ENCODE measurements at places on chromosomes 12 and 14.

- DNase-seq, result no peak
These were observed 204.3 kb downstream of the PPM1H start for GRCh38 chr12:62730649-62731048.

- no peak for DNase-seq
These were observed 2.3 kb upstream of the PAWR start for GRCh38 chr12:79692860-79693577.

- no peak for DNase-seq
These were observed 16.2 kb downstream of the PXN start for GRCh38 chr12:120249266-120249874.

DNA sequence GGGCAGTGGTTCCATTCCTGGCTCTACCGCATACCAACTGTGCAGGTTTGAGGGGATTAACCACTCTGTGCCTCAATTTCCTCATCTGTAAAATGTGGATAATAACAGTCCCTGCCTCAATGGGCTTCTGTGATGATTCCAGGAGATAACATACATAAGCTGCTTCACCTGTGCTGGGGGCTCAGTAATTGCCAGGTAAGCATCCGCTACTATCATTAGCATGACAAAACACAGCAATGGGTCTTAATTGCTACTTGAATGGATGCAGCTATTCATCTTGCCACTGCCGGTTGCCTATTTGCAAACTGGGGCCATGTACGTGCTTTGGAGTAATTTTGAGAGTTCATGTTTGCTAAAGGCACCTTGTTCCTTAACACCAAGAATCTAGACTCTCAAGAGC, 132.6 kb downstream of the TMEM132D start:
- no peak for DNase-seq

DNA sequence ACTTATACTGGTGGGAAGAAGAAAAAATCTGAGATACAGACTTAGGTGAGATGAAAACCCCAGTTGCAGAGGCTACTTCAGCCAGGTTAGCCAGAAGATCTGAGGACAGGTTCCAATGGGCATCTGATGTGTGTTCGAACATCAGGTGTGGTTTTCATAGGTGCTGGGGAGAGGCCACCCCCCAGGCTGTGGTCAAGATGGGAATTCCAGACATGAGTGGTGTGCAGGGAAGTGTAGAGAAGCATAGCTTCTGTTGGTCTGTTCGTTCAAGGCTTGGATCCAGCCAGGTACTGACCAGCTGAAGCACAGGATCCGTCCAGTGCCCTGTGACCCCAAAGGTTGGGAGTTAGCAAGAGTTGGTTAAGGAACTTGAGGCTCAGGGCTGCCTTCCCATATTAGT, 85.5 kb downstream of the SSPN start:
- no peak for DNase-seq

DNA sequence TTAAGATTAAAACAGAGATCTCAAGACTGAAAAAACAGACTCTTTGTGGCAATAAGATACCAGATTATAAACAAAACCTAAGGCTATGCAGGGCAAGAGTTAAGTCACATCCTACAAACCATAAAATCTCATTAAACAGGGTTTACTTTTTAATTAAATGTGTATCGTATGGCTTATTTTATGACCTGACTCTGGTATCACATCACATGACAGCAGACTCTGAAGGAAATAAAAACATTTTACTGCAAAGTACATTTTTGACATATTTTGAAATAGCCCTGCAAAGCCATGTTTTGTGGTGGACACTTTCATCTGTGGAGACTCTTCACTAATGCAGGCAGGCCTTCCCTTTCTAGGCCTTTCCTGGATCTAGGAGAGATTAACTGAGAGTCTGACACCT, 327.6 kb upstream of the CLEC14A start:
- DNase-seq, result no peak

DNA sequence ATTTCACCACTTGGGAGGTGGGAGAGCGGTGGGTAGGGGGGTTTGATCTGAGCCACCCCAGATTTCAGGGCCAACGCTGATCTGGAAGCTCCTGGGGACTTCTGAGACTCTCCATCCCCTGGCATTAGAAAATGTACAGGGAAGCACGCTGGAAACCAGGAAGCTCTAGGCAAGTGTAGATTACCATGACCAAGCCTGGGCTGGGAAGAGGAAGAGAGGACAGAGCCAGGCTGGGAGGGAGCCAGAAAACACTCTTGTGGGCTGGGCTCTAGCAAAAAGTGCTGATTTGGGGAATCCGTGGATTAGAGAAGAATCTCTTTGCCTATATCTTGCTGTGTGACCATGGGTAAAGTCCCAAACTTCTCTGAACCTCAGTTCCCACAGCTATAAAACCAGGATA, 236.7 kb downstream of the BCL11B start:
- no peak for DNase-seq

DNA sequence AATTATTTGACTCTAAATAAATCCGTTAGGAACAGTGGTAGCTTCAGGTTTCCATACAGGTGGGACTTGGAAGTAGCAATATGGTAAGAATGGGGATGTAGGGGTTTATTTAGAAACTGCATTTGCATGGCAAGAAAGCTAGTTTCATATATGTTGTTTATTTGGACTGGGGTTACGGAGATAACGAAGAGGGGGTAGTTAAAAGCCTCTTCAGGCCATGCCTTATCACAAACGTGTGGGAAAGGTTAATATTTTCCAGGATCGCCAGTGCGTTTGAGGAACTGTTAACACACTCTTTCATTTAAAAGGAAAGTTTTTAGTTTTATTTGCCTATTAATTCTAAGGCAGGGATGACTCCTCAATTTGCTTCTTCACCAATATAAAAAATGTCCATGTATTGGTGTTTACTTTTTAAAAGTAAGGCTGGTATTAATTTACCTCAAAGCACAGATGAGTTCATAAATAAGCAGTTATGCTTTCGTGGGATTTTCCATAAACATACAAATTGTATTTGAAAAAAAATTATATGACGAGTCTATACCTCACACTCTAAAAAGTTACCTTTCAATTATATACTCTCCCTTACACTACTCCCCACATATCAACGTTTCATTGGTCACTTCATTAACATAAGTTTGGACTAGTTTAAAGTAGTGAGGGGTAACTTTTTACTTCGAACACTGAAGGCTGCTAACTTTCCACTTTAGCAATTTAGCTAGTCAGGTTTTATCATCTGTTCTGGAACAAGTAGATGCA, 814 bp downstream of the RAB2B start:
- DNase-seq, result no peak

DNA sequence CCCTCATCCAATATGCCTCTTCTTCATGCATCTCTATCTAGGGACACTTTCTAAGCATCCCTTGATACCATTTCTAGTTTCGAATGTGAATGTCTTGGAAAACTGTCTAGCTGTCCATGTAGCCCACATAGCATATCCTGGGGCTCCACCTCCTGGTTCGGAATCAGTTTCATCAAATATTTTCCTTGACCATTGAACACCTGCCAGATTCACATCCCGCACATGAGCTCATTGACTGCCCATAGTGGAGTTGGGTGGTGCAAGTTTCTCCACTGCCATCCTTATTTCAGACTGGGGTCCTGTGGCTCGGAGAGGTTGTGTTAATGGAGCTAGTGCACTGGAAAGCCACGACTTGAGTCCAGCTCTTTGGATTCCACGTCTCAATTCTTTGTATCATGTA, 58.6 kb upstream of the TMEM263 start:
- no peak for DNase-seq

GRCh38 chr14:51821822-51822221, 38.6 kb upstream of the GNG2 start:
- no peak for DNase-seq

DNA sequence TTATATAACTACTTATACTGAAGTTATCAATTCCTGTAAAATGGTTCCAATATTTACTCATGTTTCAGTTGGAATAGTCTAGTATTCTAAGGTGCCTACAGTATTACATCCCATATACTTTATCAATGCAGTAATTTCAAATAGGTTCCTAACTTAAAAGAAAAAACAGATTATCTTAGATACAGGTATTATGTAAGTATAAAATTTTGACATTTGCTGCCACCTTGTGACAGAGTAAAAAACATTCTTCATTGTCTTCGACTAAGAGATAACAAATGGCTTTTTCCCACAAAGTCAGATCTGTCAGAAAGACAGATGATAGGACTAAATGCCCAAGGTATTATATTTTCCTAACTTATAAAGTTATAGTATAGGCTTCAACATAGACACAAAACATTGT, 78.7 kb downstream of the TXNDC16 start:
- no peak for DNase-seq

DNA sequence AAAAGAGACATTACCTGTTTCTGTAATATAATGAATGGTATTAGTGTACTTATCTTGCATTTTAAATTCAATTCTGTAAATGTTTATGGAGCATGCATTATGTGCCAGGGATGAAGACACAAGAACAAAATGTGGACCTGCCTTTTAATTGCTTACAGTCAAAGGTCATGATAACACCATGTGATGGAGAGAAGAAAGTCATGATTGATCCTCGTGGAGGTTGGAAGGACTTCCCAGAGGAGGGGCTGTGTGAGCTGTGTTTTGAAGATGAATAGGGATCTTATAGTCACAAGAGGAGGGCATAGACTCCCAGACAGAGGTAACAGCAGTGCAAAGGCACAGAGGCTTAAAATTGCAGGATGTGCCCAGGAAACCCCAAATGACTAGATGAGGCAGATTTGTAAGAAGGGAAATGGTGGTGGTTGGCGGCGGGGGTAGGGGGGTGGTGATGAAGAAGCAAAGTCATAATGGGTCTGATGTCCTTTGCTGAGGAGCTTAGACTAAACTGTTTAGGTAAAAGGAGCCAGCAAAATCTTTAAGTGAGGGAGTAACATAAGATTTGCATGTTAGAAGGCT, 151.5 kb downstream of the PRKCH start:
- no peak for DNase-seq

DNA sequence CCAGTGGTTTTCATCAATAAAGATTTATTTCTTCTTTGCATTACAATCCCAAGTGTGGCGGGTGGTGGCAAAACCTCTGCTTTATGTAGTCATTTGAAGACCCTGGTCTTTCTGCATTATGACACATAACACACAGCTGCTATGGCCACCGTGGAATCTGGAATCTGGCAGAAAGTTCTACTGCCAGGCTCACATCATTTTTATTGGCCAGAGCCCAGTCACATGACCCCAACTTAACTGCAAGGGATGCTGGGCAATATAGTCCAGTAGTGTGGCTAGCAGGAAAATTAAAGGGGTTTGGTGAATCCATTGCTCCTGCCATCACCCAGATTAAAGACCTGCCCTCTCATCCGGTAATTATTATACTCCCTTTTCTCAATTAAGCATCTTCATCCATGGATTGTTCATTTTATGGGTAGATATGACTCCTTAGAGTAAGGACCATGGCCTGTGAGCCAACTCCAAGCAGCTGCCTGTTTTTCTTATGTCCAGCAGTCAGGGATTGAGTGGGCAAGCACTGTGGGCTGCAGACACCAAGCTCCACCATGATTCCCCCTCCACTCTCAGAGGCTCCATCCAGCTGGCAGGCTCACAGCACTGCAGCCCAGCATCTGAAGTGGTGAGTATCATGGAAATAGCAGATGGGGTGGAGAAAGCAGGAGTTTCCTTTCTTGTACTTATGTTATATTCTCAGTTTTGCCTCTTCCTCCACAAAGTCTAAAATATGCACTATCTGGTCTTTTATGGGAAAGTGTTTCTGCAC, 1030.7 kb downstream of the AACS start:
- no peak for DNase-seq

DNA sequence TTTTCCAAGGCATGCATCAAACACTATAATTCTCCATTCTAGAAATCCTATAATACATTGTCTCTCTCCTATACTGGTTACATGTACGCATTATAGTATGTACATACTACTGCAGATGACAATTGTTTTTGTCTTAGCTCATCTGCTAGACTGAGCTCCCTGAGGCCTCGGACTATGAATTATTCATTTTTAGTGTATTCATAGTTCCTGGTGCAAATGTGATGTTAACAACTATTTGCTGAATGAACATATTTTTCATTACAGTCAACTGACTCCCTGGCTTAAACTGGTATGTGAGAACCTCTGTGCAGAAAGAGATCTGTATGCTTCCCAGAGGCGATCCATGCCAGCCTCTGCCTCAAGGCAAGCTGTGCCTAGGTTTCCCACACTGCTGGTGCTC, 91.8 kb upstream of the PARP11 start:
- DNase-seq, result no peak

GRCh38 chr14:81137316-81137715, 83.4 kb downstream of the GTF2A1 start:
- DNase-seq, result no peak

DNA sequence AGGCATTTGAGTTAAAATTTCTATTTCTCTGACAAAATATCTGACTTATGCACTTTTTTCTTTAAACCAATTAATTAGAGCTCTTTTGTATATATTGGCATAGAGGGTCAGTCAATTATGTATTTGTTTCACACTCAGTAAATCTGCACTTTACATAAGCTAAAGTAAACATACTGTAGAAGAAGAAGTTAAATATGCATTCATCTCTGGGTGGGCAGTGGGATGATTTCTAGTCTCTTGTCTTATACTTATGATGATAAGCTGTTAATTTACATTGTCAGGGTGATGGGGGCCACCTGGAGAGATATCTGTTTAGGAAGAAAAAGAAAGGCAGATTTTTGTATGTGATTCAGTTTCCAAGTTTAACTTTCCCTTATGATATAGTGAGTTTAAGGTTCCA, 330.8 kb downstream of the IPO8 start:
- DNase-seq, result no peak

GRCh38 chr14:22819151-22819988, 4.1 kb upstream of the SLC7A7 start:
- no peak for DNase-seq

DNA sequence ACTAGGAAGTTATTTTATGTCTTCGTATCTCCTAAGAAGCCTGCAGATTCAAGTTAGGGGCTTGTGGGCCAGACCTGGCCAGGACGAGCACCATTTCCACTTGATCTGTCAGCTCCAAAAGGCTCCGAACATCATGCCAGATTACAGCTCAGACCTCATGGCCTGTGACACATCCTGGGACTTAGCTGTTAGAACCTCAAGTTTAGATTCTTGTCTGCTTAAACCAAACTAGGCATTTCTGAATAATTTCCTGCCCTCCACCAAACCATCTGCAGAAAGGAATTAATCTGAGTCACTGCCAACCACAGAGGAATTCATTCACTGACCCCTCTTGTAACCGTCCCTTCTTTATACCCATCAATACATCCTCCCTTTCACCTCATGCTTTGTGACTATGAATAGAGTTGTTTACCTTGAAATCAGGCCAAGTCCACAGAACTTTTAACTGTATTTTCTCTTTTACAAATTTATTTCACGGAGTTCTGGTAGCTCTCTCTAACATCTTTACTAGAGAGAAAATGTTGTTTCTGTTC, 120.3 kb downstream of the FBXL14 start:
- no peak for DNase-seq

- DNase-seq, result no peak
These were observed 185.4 kb downstream of the TMTC2 start for GRCh38 chr12:82872088-82872487.

GRCh38 chr14:64758025-64758521, 53.8 kb downstream of the PLEKHG3 start:
- no peak for DNase-seq

- DNase-seq, result no peak
These were observed 73.2 kb downstream of the CEP83 start for GRCh38 chr12:94386422-94386821.

DNA sequence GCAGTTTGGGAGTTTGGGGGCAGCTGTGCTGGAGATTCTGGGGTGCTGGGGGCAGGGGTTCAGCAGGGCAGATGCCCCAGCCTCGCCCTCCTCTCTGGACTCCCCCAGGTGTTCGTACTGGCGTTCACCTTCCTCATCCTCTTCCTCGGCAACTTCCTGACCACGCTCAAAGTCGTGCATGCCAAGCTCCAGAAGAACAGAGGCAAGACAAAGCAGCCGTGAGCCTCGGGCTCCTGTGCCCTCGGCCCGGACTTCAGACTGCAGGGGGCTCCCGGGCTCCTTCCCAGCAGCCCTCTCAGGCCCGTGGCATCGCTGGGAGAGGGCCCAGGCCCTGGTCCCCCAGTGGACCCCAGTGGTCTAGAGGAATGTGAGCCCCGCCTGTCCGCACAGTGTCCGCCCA, 18.0 kb downstream of the RHOF start:
- DNase-seq, result no peak
